ENCODE measurements at places on chromosomes 16 and 17.

- no peak for DNase-seq
Measured at GRCh38 chr17:58326609-58327362, 1.8 kb downstream of the TSPOAP1 start.

DNA sequence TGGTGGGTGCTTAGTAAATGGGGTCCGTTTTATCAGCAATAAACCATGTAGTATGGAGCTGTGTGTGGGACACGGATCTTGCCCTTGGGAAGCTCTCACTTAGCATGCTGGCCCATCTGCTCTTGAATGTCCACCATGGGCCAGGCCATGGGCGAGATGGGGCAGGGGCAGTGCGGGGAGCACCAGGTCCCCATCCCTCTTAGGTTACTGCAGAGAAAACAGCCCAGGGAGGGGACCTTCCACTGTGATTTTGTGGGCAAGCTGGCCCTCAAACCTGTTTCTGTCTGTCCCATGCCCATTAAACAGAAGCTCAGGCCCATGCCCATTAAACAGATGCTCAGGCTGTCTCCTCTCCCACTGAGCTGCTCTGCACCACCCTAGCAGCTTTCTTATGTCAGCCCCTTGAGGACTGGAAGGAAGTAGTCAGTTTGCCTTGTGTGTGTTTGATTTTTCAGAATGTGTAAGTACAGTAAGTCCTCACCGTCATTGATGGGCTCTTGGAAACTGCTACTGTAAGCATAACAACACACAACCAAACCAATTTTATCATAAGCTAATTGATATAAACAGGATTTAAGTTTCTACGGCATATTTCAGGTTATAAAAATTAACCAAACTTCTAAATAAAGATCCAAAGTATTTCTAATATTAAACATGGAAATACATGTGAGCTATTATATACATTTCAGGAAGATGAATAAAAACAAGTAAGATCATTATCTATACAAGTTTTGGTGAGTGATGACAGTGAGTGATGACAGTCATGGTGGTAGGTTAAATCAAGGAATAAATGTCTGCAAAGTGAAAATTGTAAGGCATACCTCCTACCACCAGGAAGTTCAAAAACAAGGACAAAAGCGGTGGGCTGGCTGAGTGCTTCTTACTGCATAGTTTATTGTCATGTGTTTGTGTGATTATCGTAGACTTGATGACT is 11.5 kb downstream of the MPRIP start:
- no peak for DNase-seq

DNA sequence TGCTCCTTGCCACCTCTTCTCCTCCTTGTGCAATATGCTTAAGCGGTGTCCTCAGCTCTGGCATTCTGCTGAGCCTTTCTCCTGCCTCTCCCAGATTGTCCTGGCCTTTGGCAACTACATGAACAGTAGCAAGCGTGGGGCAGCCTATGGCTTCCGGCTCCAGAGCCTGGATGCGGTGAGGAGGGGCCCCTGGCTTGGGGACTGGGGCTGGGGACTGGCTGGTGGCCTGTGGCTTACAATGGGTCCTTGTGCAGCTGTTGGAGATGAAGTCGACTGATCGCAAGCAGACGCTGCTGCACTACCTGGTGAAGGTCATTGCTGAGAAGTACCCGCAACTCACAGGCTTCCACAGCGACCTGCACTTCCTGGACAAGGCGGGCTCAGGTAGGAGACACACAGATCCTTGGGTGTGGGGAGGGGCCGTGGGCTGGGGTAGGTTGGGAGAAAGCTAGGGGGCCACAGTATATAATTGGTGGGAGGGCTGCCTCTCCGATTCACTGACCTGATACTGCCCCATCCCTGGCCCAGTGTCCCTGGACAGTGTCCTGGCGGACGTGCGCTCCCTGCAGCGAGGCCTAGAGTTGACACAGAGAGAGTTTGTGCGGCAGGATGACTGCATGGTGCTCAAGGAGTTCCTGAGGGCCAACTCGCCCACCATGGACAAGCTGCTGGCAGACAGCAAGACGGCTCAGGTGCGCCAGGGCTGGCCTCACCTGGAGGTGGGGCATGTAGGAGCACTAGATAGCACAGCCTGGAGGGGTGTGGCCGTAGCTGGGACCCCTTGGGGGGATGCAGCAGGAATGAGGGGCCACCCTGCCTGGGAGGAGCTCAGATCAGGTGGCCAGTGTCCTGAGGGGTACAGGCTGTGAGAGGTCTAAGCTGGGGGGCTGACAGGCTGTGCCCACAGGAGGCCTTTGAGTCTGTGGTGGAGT is 16.9 kb downstream of the SPATA32 start:
- no peak for DNase-seq

DNA sequence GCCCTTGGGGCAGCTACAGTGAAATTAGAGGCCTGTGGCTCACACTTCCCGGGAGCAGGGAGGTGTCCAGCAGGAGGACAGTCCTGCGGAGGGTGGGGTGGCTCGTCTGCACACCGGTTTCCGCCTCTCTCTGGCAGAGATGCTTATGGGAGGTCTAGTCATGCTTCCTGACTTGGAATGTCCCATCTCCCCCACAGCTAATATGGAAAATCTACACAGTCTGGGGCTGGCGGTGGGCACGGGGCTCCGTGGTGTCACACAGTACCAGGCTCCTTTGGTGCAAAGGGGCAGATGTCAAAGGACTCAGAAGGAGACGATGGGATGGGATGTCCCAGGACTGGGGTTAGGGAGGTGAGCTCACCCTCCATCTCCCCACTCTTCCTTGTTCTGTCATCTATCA is 44.1 kb upstream of the DOC2B start:
- DNase-seq = no peak

DNA sequence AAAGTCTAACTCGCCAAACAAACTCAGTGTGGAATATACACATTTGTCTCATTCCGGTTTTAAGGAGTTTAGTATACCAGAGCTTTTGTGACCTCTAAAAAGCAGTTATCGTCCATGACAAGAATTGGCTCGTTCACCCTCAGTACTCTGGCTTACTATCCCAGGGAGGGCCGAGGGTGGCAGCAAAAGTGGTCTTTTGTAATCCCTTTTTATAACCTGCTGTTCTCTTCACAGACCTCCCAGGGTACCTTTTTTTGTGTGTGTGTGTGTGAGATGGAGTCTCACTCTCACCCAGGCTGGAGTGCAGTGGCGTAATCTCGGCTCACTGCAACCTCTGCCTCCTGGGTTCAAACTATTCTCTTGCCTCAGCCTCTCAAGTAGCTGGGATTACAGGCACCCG is 8.9 kb downstream of the NMT1 start:
- DNase-seq = no peak

All from stimulated activated CD4-positive, alpha-beta T cell treated with anti-CD3 and anti-CD28 coated beads, TNF-alpha, amount 100 ng/mL, for 24 hours (primary cell).